Stimulated activated CD8-positive, alpha-beta memory T cell treated with anti-CD3 and anti-CD28 coated beads, Interleukin-7, amount 100 ng/mL, for 1 hour (primary cell): ENCODE measurements at places on chromosomes 7 and 10.

DNA sequence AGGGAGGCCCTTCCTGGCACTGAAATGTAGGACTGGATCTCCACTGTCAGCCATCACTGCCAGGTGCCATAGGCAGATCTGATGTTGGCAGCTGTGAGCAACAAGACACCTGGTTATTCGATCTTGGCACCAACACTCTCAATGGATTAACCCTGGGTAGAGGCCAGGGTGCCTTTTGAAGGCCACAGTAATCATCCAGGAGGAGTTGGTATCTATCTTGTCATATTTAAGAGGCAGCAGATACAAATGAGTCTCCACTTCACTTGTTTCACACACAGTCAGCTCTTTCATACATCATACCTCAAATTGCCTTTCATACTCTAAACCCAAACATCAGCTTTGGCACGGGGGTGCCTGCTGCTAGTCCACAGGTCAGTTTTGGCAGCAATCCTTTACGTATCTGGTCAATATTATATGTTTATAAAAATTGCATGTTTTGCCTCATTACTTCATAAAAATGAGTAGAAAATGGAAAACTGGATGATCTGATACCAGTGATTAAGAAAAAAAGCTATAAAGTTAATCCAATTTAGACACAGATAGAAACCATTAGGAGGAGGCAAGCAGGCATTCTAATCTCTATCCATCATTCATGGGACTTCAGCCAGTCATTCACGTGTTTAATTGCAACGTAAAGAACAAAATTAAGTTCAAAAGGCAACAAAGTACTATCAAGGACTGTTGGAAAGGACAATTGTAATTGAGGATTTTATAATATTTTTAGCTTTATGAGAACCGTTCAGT, 12.7 kb upstream of the CACUL1 start:
- DNase-seq: no peak

DNA sequence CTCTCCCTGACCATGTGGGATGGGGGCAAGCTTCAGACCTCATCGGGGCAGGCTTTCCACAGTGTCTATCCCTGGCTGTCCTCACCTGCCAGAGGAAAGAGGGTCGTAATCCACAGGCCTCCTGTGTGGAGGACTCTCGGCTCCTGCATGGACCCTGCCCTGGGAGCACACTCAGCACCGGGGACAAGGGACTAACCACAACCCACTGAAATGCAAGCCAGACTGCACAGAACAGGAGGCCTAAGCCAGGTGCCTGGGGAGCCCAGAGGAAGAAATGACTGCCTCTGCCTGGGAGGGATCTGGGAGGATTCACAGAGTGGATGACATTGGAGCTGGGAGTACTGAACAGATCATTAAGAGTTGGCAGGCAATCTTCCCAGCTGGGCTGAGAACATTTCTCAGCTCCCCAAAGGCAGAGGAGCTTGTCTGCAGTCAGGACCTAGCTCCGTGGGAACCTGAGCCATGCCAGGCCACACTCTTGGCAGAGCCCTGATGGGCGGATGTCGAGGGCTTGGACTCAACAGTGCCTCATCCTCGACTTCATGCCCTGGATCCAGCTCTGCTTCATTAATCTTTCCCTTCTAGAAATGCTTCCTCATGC, 213.4 kb downstream of the USP6NL start:
- DNase-seq: no peak

DNA sequence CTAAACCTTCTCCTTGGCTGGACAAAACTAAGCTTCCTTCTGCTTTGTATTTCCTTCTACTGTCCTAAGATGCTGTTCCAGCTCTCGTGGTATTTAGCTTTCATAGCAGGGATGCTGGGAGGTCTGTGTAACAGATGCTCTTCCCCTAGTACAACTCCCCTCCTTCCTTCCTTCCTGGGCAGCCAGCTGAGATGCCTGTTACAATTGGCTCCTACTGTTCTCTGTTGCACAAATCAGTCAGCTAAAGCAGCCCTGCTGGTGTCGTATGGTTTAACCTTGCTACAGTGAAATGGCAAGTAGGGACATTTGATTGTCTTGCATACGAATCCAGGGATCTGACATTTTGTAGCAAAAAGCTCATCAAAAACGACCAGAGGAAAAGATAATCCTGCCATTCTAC, 143.8 kb downstream of the ARHGAP21 start:
- no peak for DNase-seq

GRCh38 chr7:22665923-22666322, 61.1 kb upstream of the IL6 start:
- no peak for DNase-seq

- no peak for DNase-seq
Measured at GRCh38 chr10:76882796-76883195, 754.8 kb downstream of the KCNMA1 start.

DNA sequence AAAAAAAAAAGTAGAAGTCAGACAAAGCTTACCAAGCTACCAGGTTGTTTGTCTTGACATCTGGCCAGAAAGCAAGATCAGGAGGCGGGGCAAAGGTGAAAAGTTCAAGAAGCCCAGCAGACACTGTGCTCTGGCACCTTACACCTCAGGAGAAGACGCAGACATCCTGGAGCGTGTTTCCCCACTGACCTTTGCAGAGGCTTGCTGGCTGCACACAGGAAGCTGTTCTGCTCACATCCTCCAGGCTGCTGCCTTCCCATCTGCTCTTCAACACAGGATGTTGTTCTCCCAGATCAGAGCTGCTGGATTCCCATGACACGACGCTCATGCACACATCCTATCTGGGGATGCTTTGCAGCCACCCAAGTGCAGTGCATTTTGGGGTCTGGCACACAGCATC, 174.4 kb upstream of the KIAA1217 start:
- DNase-seq: no peak

GRCh38 chr7:108079648-108080591, 50.2 kb downstream of the LAMB4 start:
- no peak for DNase-seq

- no peak for DNase-seq
Measured at GRCh38 chr7:17131060-17131345, 167.4 kb upstream of the AHR start.

DNA sequence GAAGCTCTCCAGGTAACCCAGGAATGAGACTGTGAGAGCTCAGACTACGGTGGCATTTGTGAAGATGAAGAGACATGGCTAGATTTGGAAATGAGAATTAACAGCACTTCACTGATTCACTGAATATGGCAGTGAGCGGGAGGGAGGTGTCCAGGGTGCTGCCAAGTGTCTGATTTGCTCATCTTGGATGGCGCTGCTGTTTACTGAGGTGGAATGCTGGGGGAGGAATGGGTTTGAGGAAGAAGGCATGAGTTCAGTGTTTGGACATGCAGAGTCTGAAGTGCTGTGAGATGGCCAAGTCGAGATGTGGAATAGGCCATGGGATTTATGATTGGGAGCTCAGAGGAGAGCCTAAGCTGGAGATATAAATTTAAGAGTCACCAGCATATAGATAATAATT, 437.1 kb upstream of the NPVF start:
- no peak for DNase-seq

DNA sequence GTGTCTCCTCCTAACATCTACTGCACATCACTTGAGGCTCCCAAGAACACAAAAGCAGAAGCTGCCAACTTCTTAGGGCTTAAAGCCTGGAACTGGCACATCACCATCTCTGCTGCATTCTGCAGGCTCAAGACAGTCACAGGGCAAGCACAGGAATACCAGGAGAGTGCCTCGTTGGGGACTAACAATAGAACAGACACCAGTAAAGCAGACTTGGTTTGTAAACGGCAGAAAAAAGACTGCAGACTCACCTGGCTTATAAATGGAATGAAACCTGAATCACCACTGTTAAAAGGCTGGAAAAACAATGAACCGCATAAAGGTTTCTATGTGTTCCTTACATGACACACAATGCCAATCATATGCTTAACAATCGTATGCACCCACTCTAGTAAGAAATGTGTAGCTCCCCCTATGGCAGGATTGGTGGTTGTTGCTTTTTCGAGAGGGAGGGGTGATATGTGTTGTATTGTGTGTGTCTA, 12.8 kb downstream of the RHEB start:
- DNase-seq: no peak

- DNase-seq: no peak
Measured at GRCh38 chr10:66187053-66187733, 738.6 kb upstream of the LRRTM3 start.

GRCh38 chr7:93622036-93623033, 47.8 kb upstream of the CALCR start:
- DNase-seq: no peak

GRCh38 chr7:110664803-110665202, 426.1 kb upstream of the LRRN3 start:
- no peak for DNase-seq

DNA sequence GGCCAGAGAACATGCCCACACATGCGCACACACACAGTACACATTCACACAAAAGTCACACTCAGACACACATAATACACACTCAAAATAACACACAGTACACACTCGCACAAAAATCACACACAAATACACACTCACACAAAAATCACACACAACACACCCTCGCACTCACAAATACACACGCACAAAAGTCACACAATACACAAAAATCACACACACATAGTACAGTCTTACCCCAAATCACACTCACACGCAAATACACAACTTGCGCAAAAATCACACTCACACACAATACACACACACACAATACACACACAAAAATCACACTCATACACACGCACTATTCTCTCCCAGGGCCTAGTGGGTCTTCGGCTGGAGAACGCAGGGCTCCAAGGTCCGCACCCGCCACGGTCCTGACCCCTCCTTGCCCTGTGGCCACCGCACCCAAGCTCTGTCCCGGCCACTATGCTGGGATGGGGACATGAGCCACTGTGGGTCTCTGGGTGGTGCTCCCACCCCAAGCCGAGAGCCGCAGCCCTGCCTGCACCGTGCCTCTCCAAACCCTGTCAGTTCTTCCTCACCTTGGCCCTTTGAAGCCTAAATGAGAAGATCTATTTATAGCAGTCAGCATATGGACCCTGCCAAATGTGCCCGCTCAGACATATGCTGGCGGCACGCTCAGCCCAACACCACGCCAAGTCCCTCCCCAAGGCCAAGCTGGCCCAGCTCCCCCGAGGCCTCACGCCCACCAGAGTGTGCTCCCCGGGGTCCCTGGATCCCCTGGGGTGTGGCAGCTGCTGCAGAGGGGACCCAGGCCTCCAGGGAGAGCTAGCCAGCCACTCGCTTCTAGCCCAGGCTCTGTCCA, 55.9 kb downstream of the ELFN1 start:
- no peak for DNase-seq

DNA sequence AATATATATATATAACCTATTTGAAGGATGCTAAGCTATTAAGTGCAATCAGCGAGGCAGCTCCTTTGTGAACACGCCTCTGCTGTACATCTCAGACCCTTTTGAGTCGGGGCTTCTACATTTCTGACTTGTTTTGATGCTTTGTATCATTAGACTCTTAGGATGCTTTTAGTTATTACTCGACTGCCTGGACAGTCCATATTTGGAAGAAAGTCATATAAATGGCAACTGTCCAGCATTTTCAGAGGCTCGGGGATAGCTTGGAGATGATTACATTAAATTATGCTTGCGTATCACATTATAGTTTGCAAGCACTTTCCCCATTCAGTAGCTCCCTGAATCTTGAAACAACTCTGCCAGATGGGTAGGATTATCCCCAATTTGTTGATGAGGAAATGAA, 257.9 kb downstream of the PTEN start:
- DNase-seq: no peak

GRCh38 chr7:30627026-30627425, 32.3 kb downstream of the GARS1 start:
- DNase-seq: no peak

DNA sequence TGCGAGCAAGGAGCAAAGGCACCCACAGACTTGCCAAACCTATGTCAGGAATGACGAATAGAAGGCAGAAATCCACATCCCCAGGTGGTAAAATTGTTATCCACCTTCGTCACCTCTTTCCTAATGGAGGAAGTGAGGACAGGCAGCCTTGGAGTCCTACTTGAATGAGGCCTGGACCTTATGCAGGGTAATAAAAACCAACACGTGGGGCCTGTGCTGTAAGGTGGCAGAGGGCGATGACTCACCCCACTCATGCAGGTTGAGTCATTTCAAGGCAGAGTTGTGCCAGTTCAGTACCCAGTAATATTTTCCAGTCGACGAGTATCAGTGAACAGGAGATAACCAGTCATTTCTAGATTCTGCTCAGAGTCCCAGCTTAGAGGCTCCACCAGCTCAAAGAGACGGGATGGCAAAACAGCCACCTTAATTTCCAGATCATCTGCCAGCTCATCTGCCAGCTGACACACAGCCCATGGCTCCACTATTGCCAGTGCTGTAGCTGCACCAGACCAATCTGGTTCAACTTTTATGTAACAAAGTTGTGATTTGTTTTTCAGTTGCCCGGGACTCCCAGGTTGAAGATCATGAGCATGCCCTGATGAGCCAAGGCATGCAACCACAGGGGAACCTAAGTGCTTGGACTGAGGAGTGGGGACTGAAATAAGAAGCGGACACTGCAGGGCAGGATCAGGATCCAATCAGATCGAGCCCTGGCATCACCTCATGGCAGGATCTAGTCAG, 176.2 kb upstream of the ITGB1 start:
- peak; percentile 47 for DNase-seq

GRCh38 chr7:1331561-1332467, 99.1 kb downstream of the UNCX start:
- no peak for DNase-seq

- DNase-seq: no peak
Measured at GRCh38 chr10:117312430-117312829, 62.8 kb downstream of the PDZD8 start.

DNA sequence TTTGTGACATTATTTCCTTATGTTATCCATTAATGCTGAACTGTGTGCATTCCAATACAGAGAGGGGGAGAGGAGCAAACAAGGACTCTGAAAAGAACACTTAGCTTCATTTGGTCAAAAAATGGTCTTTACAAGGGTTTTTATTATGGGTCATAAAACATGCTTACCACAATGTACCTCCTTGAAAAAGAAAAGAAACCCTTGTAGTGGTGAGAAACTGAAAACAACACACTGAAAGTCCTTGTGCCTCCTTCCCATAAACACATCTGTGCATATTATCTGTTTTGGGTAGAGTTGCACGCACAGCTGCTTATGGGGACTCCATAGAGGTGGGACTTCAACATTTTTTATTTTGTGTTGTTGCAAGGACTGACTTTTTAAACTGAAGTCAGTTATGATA, 98.7 kb downstream of the CDK6 start:
- DNase-seq: no peak

- DNase-seq: no peak
Measured at GRCh38 chr7:118753479-118753878, 529.0 kb downstream of the ANKRD7 start.
